ENCODE measurements at places on chromosomes 3 and 15.
A peak's percentile ranks its signal among the peaks of the same experiment; 100 is the strongest.

DNA sequence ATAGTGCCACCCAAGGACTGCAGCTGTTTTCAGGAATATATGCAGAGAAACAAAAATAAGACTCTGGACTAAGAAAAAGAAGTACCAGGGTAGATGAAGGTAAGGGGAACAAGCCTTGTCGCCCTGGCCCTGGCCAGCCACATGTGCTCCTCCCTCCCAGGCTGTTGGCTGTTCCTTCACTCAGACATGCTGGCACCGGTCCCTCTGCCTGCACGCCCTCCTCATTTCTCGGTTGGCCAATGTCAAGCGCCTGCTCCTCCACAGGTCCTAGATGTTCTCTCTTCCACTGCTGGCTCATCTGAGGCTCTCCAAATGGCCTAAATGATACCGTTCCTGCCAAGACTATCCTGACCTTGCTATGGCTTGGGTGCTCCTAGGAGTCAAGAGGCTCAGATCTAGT, 288.4 kb upstream of the LYSMD4 start:
- no peak for DNase-seq

DNA sequence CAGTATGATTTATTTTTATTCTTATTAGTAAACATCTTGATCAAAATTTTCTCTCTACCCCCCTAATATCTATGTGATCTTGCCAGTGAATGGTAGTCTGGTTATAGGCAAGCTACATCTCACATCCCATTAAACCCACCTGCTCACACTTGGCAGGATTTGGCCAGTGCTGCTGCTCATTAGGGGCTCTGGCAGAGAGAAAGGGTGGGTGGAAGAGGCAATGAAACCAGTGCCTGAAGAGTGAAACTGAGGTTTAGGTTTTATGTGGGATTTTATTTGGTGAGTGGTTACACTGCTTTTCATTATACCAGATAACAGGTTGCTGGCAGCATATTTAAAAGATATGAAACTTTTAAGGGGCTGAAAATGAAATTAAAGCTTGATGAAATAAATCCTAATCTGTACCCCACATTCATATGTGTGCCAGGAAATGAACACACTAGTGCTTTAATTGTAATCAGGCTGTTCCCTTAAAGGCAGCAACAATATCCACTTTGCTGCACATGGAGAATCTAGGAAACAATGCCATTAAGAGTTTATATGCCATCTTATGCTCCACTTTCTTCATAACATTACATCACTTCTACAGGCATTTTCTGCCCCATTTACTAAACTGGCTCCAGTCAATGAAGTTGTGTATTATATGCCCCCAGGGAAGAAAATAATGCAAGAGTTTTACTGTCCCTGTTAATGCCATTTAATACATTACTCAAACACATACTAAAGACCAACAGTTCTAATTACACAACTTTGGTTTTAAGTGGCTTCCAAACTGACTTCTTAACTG, 688.7 kb downstream of the MECOM start:
- no peak for DNase-seq

GRCh38 chr3:32937331-32937730, 14.1 kb upstream of the CCR4 start:
- DNase-seq = no peak

DNA sequence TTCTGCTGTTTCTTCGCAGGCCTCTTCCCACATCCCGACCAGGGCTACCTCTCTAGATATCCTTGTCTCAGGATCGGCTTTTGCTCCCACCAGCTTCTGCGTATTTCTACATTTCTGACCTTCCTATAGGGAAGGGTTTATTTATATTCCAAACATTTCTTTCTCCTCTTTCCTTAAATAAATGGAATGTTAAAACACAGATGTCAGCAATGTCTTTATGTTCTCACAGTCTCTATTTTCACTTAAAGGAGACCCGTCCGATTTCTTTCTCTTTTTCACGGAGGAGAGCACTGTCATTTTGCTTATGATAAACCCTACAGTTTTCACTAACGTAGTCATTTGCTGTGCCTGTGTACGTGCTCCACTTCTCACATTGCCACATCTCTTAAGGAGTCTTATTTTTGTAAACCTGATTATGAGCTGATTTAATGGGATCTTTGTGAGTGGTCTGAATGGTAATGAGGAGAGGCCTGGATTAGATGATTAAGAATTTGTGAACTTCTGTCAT, 630 bp downstream of the KIF15 start:
- no peak for DNase-seq

DNA sequence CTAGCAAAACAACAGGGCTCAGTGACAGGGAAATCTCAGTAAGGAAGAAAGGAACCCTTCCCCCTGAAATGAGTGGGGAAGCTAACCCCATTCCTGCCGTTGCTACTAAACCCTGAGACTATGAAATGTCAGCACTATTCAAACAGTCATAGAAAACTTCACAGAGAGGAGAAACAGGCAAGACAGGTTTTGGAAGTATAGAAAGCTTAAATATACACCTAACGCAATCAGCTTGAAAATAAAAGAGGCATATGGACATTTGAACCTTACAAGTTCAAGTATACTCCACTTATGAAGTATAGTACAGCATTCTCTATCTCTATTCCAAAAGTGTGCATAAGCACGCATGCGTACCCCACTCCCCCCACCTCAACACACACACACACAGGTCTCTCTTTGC, 17.6 kb upstream of the FRMD4B start:
- DNase-seq = no peak

- no peak for DNase-seq
Measured at GRCh38 chr3:144822671-144823070, 851.0 kb downstream of the DIPK2A start.

DNA sequence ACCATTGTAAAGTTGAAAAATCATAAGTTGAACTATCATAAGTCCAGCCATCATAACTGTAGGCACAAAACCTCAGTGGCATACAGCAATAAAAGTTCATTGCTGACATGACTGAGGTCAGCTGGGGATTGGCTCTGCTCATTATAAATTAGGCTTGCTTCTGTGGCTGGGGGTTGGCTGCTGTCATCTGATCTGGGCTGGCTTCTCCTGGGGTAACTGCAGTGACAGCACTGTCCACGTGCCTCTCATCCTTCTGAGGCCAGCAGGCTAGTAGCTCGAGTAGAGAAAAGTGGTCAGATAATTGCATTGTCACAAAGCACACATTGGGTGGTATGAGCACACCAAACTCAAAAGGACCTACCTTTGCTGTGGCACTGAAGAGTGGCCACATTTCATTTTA, 31.3 kb downstream of the CMTM7 start:
- DNase-seq = no peak

- DNase-seq = no peak
Measured at GRCh38 chr3:154428286-154429206, 1.4 kb downstream of the GPR149 start.

DNA sequence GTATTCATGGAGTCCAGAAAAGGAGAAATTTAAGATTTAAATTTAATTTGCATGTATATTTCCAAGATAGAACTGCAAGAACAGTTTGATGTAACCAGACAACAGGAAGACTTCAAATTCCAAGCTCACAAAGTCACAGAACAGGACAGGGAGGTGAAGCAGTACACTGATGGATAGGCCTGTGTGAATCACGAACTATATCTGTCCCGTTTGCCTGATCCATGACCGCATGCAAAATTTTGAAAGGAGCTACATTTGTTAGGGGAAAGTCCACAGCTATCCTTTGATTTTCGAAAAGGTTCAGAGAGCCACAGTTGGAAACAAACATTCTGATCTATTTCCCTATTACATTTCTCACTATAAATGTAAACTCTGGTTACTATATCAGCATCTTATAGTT, 79.5 kb upstream of the SLC12A8 start:
- no peak for DNase-seq

DNA sequence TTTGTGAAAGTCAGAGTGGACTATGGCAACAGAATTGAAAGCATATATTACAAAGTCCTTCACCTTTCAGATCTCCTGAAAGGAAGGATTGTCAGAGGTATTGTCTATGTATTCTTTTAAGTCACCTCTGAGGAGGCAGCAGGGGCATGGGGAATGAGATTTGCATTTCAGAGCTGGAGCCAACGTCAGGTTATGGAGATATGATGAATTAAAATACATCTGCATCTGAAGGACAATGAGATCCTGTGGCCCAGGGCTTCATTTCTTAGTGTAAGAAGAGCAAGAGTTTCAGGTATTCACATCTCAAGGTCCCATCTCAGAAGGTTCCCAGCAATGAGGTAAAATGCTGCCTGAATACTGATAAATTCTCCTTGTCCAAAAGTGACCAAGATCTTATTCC, 695.8 kb downstream of the TUSC7 start:
- DNase-seq = no peak

- DNase-seq = no peak
Measured at GRCh38 chr3:146227486-146227885, 23.4 kb downstream of the PLSCR4 start.

DNA sequence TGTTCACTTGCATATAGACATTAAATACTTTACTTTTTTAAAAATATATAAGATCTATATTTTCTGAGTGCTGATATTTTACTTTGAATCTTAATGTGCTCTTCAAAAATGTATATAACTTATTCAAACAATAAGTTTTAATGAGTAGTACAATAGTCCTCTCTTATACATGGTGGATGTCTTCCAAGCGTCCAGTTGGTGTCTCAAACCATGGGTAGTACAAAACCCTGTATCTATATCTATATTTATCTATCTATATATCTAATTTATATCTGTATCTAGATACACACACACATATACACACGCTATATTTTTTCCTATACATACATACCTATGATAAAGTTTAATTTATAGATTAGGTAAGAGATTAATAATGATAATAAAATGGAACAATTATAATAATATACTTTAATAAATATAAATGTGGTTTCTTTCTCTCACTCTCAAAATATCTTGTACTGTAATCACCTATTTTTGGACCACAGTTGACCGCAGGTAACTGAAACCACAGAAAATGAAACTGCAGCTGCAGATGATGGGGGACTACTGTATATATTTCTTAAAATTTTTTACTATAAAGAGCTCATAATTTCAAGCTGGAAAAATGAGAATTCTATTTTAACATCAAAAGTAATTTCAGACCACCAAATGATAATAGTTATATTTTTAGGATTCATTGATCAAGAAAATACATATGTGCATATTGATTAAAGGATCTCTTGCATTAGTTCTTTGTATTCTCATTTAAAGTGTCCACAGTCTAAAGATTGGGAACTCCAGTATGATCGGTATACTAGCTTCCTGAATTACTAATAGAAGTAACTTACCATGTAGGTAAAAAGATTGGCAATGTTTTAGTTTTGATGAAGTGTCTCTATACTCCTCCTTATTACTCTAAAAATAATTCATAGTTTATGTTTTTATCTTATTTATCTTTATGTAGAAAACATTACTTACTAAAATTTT, 215.1 kb upstream of the MLF1 start:
- DNase-seq = no peak

- DNase-seq = no peak
Measured at GRCh38 chr3:53936347-53936746, 44.7 kb upstream of the SELENOK start.

GRCh38 chr3:146739203-146739671, 134.1 kb upstream of the PLSCR5 start:
- DNase-seq = no peak

DNA sequence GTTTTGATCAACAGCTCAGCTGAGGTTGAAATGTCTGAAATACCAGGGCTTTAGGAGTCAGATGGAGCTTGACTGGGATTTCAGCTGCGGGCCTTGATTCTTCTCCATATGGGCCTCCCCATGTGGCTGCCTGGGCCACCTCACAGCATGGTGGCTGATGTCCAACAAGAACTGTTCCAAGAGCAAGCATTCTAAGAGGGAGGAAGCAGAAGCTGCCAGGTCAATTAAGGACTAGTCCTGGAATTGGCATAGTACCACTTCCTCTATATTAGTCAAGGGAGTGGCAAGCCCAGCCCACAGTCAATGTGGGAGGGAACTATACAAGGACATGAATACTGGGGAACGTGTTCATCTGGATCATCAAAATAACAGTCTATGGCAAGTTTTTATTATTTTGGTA, 181.7 kb upstream of the ANKRD28 start:
- peak; percentile 7 for DNase-seq

DNA sequence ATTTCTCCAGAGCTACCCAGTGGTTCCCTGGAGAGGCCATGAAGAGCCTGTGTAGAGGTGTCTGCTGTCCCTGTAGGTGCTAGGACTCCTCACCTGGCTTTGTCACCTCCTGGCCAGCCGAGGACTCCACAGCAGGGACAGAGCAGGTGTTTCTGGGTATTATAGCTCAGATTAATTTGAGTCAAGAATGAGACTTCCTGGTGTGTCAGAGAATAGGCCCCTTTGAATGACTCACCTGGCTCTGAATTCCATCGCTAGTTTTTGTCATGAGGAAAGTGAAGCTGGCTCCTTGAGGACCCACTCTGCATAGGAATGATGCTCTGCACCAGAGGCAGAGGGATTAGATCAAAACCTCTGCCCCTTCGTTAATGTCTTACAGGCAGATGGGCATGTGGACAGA, 167.5 kb upstream of the TOPAZ1 start:
- no peak for DNase-seq

DNA sequence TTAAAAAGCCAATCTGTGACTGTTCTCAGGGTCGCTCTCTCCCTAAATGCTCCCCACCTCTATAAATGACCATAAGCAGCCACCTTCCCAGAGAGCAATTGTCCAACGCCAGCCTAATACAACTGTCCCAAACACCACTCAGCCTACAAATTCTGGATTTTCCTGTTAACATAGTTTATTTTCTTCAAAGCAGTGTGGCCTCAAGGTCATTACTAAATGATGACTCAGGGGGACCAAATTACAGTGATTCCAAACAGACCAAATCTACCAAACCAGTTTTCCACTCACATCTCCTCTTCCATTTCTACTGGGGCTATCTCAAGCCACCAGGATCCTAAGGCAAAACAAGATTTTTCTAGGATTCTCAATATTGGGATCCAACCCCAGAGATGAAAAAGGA, 22.5 kb downstream of the HEXA start:
- no peak for DNase-seq

DNA sequence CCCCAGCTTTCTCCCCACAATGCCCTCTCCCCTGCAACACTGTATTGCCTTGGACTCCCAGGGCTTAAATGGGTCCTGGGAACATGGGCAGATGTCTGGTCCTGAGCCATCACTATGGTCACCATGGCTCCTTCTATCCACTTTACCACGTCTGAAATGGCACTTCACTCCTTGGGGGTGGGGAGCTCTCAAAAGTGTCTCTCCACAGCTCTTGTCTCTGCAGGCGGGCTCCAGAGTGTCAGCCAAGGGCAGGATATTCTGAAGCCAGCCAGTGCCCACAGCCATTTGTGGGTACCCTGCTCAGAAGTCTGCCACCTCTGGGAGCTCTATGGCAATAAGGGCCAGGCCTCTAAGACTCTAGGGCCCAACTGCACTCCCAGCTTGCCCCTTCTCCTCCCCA, 163.9 kb downstream of the PPM1L start:
- no peak for DNase-seq

Measured in KBM-7 (cell line).